ENCODE measurements at places on chromosomes 1 and 21.
A peak's percentile ranks its signal among the peaks of the same experiment; 100 is the strongest.

GRCh38 chr1:236207569-236207968 is 65.2 kb downstream of the GPR137B start:
- no peaks in the 10 kb centered on the region for H3K27me3 ChIP-seq
- peaks cover 25% of the 10 kb centered on the region for H3K36me3 ChIP-seq
- H3K4me3 ChIP-seq, result no peak overlapping the region
- H3K27ac ChIP-seq, result no peak overlapping the region

GRCh38 chr1:70038025-70038424 is 167.4 kb downstream of the LRRC40 start:
- H3K27ac ChIP-seq, result peak overlapping the region; percentile 67
- H3K27me3 ChIP-seq, result no peaks in the 10 kb centered on the region
- H3K4me1 ChIP-seq, result peaks cover 25% of the 10 kb centered on the region
- no peaks in the 10 kb centered on the region for H3K36me3 ChIP-seq

DNA sequence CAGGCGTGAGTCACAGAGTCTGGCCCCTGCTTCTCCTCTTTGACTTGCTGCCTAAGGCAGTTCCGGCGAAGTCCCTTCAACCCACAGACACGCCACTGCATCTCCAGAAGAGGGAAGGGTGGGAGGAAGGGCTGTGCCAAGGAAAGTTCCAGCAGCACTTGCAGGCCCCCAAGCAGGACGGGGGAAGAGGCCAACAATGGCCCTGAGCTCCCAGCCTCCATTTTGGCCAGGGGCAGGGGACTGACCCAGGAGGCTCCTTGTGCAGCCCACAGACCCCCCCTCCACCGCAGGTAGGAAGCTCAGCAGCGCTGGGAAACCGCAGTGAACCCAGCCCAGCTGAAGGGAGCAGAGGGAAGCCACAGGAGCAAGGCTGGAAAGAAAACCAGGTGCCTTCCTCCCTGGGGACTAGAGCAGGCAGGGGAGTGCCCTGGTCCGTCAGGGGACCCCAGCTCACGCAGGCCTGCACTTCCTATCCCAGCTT is 35.4 kb downstream of the ACOT7 start:
- no peak for DNase-seq
- no peak overlapping the region for H3K4me3 ChIP-seq
- no peaks in the 10 kb centered on the region for H3K36me3 ChIP-seq
- no peak overlapping the region for H3K27ac ChIP-seq
- H3K4me1 ChIP-seq, result peaks cover 16% of the 10 kb centered on the region

- peaks cover 7% of the 10 kb centered on the region for H3K4me1 ChIP-seq
- H3K36me3 ChIP-seq, result no peaks in the 10 kb centered on the region
- peaks cover 43% of the 10 kb centered on the region for H3K27me3 ChIP-seq
Measured at GRCh38 chr1:160979286-160979685, 24.7 kb upstream of the ITLN2 start.

DNA sequence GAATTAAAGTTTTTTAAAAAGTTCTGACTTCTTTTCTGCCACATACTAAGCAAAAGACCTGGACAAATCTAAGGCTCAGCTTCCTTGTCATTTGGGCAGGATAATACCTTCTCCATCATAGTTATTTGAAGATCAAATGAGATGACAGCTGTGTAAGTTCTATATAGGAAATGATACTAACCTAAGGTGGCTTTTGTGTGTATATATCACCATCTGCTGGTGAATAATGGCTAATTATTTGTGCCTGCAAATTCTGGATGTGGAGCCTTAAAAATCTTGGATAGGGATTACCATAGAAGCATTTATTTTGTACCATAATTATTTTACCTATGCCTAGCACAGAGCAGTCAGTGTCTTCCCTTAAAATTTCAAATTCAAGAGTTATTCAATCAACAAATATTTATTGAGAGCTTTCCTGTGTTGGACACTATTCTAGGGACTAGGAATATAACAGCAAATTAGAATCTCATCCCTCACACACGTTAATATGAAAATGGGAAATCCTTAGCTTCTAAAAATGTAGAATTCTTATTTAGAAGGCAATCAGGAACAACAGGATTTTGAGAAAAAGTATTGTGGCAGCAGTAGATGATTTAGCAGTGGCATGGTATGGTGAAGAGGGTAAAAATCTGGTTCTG is 89.8 kb downstream of the TMEM200B start:
- H3K27ac ChIP-seq, result no peak overlapping the region
- no peaks in the 10 kb centered on the region for H3K4me1 ChIP-seq
- no peaks in the 10 kb centered on the region for H3K36me3 ChIP-seq
- DNase-seq, result no peak

- no peak overlapping the region for H3K4me3 ChIP-seq
- no peaks in the 10 kb centered on the region for H3K27me3 ChIP-seq
- H3K4me1 ChIP-seq, result peaks cover 67% of the 10 kb centered on the region
- H3K36me3 ChIP-seq, result peaks cover 34% of the 10 kb centered on the region
- DNase-seq, result no peak
- H3K27ac ChIP-seq, result peak overlapping the region; percentile 71
Measured at GRCh38 chr1:198893141-198893540, 254.3 kb downstream of the PTPRC start.

GRCh38 chr1:84985365-84985764 is 11.5 kb downstream of the MCOLN2 start:
- no peaks in the 10 kb centered on the region for H3K4me1 ChIP-seq
- DNase-seq, result no peak

- no peak overlapping the region for H3K4me3 ChIP-seq
- no peak for DNase-seq
- no peaks in the 10 kb centered on the region for H3K27me3 ChIP-seq
Measured at GRCh38 chr1:66916320-66916719, 8.3 kb downstream of the DNAI4 start.
